ENCODE measurements at places on chromosomes 5 and 9. TPM values are rescaled to one million over a fixed set of nuclear protein-coding genes. Genes with fewer than 3 reads are reported as not detected.

DNA sequence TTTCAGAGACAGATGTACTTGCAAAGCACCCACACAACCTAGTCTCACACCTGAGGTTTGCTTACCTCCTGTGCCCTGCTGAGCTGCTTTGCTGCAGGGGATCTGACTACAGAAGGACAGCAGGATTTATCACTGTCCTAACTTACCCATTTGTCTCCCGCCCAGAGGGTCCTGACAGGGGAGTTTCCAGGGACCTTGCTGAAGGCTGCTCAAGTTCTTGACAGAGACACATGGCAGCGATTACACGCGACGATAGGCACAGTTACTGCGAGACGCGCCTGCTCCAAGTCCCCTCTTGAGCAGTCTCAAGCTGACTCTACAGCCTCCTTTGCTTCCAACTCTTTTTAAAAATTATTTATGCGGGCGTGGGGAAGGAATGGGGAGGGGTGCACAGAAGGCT, 24.6 kb upstream of the GALNT10 start:
- DNase-seq: no peak

- no peak for DNase-seq
Observed at GRCh38 chr9:72256931-72257330, 107.7 kb downstream of the GDA start.

DNA sequence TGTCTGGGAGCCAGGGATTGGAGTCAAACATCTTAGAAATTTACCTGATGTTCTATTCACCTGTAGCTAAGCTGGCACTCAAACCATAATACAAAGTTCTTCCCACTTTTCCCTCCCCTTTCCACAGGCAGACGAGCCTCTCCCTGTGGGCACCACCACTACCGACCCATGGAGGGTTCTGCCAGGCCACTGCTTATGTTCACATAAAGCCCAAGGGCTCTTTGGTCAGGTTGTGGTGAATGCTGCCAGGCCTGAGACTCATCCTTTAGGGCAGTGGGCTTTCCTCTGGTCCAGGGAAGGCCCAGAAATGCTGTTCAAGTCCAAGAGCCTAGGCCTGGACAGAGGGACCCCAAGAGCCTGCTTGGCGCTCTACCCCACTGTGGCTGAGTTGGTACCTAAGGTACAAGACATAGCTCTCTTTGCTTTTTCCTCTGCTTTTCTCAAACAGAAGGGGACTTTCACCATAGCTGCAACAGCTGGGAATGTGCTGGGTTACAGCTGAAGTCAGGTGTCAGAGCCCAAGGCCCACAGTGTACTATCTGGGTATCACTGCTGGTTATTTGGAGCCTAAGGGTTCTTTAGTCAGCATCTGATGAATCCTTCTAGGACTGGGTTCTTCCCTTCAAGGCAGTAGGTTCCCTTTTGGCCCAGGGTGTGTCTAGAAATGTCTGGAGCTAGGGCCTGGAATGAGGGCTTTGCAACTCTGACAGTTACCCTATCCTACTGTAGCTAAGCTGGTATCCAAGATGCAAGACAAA, 620.1 kb downstream of the TLE1 start:
- DNase-seq: no peak

LCN1 gene
- total RNA-seq: not detected

- DNase-seq: no peak
Observed at GRCh38 chr5:61069150-61069549, 93.1 kb downstream of the SMIM15 start.

DNA sequence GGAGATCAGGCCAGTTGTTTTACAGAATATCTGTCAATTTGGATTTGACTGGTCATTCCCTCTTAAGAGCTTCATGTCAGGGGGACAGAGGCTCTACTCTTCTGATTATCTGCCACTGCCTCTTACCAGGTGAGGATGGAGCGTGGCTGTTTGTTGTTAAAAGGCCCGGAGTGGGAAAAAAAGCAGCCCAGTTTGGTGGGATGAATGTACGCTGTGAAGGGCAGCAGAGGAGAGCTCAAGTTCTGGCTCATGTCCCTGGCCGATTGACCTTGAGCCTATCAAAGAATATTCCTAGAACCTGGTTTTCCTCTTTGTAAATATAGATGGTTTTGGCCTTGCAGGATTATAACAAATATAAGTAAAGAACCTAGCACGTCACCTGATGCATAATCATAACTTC, 16.3 kb upstream of the SHB start:
- no peak for DNase-seq

- DNase-seq: no peak
Observed at GRCh38 chr5:62647241-62647640, 68.6 kb downstream of the LRRC70 start.

- DNase-seq: no peak
Observed at GRCh38 chr9:2824564-2824963, 19.3 kb downstream of the PUM3 start.

SLC23A1 gene
- total RNA-seq: not detected

DNA sequence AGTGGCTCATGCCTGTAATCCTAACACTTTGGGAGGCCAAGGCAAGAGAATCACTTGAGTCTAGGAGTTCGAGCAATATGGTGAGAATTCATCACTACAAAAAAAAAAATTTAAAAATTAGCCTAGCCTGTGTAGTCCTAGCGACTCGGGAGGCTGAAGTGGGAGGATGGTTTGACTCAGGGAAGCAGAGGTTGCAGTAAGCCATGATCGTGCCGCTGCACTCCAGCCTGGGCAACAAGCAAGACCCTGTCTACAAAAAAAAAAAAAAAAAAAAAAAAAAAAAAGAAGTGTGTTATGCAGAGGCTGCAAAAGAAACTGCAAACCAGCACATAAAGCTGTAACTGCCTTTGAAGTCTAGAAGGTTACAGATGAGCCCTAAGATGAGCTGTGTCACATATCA, 116.9 kb upstream of the SLC1A3 start:
- no peak for DNase-seq

- no peak for DNase-seq
Observed at GRCh38 chr5:115507681-115508080, 36.9 kb downstream of the FEM1C start.

DNA sequence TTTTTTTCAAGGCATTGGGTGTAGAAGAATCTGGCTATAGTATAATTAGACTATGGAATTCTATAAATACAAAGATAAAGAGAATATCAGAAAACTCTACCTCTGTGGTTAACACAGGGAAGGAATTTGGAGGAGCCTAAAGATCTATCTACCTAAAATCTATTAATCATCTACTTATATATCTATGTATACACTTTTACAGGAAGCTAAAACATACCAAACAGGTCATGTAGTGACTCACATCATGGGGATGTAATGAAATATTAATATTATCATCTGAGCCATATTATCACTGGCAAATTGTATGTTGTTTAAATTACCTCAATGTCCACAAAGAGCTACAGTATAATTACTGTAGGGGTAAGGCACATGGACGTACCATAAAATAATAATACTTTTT, 1748.2 kb downstream of the EFNA5 start:
- no peak for DNase-seq

GRCh38 chr5:177312649-177313181, 1.0 kb upstream of the MXD3 start:
- no peak for DNase-seq

DNA sequence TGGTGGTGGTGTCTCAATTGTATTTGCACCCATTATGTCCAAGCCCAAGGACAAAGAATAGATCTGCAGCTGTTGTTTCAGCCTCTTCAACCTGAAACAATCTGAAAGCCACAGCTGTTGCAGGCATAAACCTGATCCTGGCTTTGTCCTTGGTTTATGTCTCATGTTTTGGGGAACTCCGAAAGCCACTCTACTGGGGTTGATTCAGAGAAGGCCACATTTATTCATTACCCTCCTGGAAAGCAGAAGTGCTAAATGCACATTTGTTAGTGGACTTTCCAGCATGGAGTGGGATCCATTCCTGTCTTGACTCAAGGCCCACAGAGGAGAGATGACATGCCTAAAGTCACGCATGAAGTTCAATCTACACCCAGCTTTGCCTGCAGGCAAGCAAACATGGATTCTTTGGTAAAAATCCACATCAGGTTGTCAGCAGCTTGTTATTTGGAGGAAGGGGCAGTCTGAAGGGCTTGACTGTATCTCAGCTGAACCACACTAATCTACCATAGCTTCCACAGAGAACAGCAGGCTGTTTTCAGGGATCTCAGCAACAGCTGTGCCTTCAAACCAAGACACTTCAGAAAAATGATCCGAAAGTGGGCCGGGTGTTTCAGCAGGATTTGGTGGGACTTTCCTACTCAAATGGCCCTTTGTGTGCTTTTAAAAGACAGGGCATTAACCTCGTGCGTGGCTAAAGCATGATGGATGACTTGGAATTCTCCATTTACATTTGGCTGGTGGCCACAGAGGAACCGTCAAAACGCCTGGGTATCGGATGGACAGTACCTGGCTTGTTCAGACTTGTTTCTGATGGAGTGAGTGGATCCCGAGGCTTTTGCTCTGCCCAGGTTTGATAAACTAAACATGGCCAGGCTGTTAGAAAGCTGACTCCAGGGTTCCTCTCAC, 36.2 kb upstream of the ADAM19 start:
- no peak for DNase-seq

DNA sequence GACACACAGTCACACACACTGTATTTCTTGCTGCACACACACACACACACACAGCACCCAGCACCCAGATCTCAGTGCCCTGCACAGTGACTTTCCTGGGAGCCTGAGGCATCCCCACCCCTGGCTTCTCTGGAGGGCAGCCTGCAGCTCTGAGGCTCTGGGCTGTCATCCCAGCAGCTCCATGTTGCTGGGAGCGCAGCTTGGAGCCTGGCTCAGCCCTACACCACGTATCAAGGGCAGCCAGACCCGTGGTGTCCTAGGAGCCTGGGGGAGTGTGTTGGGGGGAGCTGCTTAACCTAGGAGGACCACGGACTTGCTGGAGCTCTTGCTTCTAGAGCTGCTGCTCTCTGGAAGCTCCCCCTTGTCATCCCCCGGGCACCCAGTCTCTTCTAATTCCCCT, 5.2 kb downstream of the IER5L start:
- no peak for DNase-seq

OCLN gene
- total RNA-seq: 2.2 TPM

DNA sequence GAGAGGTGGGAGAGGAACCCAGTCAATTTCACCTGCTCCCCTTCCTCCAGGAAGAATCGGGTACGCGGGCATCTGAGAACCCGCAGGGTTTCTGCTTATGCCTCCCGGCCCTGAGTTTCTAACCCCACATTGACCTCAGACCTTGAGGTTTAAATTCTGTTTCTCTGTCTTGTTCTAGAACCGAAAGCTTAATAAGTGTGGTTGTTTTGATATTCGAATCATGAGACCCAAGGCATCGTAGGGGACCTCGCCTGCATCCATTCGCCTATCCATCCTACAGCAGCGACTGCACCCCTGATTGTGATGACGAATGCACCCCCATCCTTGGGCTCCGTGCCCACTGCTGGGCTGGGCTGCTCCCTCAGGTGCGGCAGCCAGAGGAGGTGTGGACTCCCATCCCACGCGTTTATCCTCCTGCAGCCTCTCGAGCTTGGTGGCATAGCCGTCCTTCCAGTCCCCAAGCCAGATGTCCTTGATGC, 80.8 kb upstream of the IER5L start:
- no peak for DNase-seq

DNA sequence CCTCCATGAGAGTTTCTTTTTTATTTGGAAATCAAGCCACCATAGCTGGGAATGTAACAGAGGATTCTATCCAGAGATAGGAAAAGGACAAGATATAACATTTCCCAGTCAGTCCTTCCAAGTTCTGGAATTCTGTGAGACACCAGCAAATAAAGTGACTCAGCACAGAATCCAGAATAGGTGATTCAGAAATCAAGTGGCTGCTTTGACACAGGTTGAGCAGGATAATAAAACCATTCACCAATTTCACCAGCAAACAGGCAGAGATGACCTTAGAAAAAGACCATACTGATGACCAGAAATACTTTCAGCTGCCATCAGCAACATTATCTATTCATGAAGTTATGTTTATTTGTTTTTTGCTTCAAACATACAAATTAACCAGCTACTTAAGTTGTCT, 491.5 kb upstream of the TUSC1 start:
- DNase-seq: no peak

GRCh38 chr5:136038635-136039034, 9.8 kb downstream of the TGFBI start:
- DNase-seq: no peak

GRCh38 chr5:56142233-56142613, 90.9 kb downstream of the ANKRD55 start:
- DNase-seq: no peak

PCDHA9 gene
- 0.79 TPM for total RNA-seq

ZDHHC11B gene
- total RNA-seq: 1.8 TPM

PTAR1 gene
- 54.1 TPM for total RNA-seq

DNA sequence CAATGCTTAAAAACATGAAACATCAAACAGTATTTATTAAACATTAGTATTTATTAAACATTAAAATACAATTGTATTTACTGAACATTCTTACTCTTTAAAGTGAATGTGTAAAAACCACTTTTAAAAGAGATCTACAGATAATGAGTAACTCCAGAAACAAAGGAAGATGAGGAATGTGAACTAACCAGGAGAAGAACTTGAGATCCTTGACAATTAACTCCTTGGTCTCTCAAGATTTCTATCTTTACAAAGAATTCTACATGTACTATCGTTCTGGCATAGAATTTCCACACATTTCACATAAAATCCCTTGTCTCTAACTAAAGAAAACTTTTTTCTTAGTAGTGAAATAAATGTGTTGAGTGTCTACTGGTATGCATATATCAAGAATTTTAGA, 28.7 kb upstream of the IFNE start:
- no peak for DNase-seq

DNA sequence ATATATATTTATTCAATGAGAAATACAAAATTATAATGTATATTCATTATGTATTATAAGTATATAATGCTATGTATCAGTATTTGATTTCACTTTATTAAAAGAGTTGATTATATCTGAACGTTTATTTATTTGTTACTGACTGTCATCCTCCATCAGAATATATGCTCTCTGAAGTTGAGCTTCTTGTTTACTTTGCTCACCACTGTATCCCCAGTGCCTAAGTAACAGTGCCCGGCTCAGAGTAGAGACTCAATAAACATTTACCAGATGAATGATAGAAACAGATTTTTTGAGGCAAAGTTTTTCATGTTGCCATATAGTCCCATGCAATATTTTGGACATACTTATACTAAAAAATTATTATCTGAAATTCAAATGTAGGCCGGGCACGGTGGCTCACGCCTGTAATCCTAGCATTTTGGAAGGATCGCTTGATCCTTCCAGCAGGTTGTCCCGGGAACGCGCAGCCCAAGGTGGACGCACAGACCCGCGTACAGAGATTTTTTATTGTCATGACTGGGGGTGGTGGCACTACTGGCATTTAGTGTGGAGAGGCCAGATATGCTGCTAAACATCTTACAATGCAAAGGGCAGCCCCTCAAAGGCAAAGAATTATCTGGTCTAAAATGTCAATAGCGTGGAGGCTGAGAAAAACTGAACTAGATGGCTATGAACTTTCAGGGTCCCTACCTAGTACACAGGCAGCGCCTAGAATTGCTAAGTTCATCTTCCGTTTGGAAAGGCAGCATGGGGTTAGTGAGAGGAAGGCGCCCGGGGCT, 761 bp upstream of the DNAJC25 start:
- no peak for DNase-seq

GHR gene
- 83.2 TPM for total RNA-seq

HRCT1 gene
- 17.5 TPM for total RNA-seq

Measured in omental fat pad (tissue), 4 donors.